ENCODE measurements at places on chromosomes 1 and 21.

GRCh38 chr1:35603468-35603867 is 30.4 kb downstream of the TFAP2E start:
- no peak for DNase-seq

- no peak for DNase-seq
Observed at GRCh38 chr1:66354311-66355201, 179.4 kb upstream of the SGIP1 start.

GRCh38 chr1:66373157-66373591 is 160.8 kb upstream of the SGIP1 start:
- no peak for DNase-seq

- no peak for DNase-seq
Observed at GRCh38 chr1:207670997-207671396, 26.1 kb downstream of the CR1L start.

DNA sequence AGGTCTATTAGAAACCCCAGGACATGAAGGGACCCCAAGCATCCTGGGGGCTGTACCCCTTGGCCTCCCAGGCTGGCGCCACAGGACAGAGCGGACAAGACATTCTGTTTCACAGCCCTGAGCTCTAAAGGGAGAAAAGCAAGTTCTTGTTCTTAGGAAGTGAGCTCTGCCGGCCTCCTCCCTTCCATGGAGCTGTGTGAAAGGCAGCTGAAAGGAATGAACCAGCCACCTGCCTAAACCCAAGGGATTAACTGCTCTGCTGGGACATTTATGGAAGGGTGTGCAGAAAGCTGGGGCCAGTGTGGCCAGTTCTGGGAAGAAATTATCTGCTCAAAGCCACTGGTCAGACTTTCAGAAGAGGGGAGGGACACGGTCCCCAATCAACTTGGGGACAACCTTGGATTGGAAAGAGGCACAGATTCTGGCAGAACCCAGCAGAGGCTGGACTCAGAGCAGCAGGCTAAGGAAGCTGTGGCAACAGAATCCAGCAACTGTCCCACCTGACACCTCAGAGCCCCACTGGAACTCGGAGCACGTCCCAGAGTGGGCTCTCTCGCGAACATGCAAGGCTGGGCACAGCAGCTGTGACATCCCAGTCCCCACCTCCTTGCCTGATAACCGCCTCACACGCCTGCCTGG is 2.1 kb downstream of the KLHL21 start:
- DNase-seq, result no peak

DNA sequence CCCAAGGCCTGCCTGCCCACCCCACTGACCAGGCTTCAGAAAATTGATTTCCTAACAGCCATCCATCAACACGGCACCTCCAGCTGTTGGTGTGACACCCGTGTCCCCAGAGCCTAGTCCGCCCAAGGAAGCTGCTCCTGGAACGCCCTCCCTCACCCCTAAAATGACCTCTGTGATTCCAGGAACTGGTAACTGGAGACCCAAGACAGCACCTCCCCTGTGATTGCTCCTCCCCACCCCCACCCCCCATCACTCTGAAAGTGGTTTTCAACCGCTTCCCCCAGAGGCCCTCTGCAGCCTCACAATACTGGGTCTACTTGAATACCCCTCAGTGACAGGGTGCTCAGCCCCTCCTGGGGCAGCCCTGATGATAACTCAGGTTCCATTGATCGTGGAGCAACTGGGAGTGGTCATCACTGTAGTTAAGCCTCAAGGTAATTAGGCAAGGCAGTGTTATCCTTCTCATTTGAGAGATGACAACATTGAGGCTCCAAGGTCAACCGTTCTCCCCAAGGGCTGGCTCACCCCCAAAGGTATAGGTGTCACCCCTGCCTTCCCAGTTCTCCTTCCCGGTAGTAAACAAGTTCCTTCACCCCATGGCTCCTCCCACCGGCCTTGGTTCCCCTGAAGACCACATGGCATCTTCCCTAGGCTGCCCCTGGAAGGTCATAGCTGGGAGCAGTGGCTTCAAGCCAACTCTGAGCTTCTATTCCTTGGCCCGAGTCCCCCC is 52.0 kb downstream of the TAS1R2 start:
- no peak for DNase-seq

DNA sequence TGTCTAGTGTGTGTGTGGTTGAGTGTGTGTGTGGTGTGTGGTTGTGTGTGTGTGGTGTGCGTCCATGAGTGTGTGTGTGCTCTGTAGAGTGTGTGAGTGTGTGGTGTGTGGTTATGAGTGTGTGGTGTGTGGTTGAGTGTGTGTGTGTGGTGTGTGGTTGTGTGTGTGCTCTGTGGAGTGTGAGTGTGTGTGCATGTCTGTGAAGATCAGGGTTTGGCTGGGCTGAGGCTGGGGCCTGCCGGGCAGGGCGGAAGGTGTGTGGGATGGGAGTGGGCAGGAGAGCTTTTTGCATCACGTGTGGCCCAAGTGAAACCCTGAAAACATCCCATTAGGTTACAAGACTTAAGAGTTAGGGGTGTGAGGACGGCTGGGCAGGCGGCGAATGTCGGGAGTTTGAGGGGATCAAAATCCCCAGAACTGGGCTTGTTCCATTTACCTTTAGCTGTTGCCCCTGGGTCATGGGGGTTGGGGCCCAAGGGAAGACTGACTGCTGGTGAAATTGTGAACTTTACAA is 2.9 kb upstream of the FCMR start:
- no peak for DNase-seq

GRCh38 chr1:20487236-20487590 is 1.2 kb upstream of the CAMK2N1 start:
- DNase-seq, result no peak

- DNase-seq, result no peak
Observed at GRCh38 chr1:228361314-228362140, 45.1 kb downstream of the TRIM11 start.

GRCh38 chr1:32336963-32337675 is 1.1 kb upstream of the MARCKSL1 start:
- DNase-seq, result no peak

DNA sequence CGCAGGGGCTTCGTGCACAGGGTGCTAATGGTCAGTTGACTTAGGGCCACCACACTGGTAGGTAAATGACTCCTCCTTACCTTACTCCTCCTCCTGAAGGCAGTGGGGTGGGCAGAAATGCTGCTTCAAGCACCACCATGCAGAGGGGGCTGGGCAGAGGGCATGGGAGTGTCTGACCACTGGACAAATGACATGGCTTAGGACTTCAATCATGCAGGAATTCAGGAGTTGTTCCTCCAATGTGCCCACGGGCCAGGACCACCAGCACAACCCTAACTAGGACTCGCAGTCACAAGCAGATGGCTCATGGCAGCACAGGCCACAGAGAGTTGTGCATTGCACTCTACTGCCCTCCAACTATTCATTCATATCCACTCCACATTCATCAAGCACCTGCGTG is 65.7 kb downstream of the KCND3 start:
- DNase-seq, result no peak

GRCh38 chr1:226203240-226203639 is 16.7 kb upstream of the ACBD3 start:
- no peak for DNase-seq

DNA sequence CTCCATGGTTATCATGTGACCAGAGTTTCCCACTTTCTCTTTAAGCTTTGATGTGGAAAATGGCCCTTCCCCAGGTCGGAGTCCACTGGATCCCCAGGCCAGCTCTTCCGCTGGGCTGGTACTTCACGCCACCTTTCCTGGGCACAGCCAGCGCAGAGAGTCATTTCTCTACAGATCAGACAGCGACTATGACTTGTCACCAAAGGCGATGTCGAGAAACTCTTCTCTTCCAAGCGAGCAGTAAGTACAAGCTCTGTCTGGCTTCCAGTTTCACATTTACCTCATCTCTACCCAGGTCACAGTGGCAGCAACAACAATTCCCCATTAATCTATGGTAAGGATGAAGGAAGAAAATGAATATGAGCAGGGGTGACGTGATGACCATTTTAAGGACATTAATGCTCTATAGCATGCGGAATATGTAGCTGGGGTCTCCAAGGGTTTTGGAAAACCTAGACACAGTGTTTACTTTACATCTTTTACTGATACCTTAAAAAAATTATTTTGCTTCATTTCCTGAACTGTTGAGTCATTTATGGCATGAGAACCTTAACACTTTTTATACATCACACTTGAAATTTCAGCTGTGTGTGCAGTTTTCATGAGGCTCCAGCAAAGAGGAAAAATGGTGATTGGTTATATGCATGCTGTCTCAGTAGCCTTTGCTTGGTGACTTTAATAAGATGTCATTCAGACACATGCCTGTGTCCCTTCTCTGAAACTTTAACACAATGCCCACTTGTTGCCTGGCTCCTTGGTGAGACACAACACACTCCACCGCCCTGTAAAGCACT is 286.3 kb upstream of the SGIP1 start:
- DNase-seq, result peak; percentile 39

DNA sequence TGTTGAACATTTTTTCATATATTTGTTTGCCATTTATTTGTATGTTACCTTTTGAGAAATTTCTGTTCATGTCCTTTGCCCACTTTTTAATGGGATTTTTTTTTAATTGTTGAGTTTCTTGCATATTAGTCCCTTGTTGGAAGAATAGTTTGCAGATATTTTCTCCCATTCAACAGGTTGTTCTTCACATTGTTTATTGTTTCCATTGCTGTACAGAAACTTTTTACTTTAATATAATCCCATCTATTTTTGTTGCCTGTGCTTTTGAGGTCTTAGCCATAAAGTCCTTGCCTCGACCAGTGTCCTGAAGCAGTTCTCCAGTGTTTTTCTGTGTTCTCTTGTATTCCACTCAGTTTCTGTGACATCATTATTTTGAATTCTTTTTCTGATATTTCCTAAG is 54.2 kb upstream of the B3GALT2 start:
- no peak for DNase-seq

GRCh38 chr1:223525957-223526356 is 132.7 kb downstream of the CCDC185 start:
- no peak for DNase-seq

DNA sequence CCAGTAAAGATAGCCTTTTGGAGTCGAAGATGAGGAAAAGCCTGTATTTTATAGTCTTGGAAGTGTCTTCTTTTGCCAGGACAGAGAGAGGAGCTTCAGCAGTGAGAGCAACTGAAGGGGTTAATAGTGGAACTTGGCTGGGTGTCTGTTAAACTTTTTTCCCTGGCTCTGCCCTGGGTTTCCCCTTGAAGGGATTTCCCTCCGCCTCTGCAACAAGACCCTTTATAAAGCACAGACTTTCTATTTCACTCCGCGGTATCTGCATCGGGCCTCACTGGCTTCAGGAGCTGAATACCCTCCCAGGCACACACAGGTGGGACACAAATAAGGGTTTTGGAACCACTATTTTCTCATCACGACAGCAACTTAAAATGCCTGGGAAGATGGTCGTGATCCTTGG is at the start of gene VCAM1:
Gene VCAM1 (plus strand): TSS at position 253 of the 400 bp plus-strand sequence. CDS start 119 bp downstream, at position 372.
- DNase-seq, result no peak

DNA sequence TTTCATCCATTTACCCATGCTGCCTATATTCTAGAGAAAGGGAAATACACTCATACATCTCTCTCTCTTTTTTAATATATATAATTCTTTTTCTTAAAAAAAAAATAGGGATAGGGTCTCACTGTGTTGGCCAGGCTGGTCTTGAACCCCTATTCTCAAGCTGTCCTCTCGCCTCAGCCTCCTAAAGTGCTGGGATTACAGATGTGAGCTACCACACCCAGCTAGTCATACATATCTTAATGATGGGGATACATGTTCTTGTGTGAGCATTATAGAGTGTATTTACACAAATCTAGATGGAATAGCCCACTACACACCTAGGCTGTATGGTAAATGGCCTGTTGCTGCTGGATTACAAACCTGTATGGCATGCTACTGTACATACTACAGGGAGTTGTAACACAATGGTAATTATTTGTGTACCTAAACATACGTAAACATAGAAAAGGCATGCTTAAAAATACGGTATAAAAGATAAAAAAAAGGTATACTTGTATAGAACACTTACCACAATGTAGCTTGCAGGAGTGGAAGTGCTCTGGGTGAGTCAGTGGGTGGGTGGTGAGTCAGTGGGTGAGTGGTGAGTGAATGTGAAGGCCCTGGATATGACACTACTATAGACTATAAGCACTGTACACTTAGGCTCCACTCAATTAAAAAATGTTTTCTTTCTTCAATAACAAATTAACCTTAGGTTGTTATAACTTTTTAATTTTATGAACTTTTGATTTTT is 72.9 kb downstream of the IVNS1ABP start:
- peak; percentile 40 for DNase-seq

DNA sequence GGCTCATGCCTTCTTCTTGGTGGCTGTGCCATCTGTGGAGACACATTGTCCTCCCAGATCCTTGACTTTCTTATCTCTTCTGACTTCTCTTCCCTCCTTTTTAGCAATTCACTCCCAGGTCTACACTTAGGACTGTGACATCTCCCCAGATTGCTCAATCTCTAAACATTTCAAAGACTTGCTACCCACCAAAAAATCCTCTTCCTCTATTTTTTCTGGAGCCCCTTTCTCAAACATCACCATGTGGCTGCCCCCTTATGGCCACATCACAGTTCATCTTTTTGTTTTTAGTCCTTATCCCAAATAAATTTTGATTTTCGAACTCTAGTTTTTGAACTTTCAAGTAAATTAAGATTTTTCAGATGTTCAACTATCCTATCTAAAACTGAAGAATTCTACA is 148.6 kb upstream of the HOOK1 start:
- no peak for DNase-seq

DNA sequence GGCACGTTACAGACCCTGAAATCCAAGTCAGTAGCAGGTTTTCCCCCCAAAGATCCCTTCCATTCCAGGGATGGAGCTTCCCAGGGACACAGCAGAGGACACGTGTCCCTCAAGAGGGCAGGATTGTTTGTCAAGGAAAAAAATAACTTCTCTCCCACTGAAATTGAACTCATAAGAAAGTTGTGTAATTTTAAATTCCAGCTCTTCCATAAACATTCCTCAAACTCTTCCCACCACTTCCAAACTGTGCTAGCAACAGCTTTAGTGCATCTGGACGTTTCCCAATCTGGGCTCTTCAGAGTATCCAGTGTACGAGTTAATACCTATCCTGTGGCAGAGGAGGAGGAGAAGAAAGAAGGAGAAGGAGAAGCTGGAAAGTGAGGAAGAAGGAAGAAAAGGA is 79.6 kb downstream of the PSMG1 start:
- DNase-seq, result no peak

Measured in activated CD4-positive, CD25-positive, alpha-beta regulatory T cell treated with anti-CD3 and anti-CD28 coated beads, Interleukin-2, amount 50 U/mL, for 72 hours (primary cell).